NCI-H1417 (cell line): ENCODE measurements at places on chromosomes 7 and 10.

DNA sequence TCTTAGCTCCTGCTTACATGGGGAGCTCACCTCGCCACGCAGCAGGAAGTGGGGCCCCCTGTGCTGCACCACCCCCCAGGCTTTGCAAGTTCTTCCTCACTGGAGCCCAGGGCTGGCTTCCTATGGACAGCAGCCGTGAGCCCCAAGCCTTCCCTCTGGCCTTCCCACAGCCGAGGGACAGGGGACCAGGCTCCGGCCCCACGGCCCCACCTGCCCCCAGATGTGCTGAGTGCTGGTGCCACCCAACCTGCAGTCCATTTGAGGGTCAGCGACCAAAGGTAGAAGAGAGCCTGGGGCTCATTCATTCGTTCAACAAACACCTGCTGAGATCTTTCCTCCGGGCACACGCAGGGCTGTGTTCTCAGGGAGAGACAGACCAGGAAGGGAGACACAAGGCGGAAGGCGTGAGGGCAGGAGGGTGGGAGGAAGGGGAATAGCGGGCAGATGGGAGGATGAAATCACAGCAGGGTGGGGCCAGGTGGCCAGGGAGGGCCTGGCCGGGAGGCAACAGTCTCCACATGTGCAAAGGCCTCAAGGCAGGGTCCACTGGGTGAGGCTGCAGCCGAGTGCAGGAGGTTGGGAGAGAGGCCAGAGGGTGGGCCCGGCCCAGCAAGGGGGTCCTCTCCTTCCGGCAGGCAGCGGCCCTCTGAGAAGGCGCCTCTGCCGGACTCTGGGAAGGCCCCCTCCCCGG is 100.1 kb downstream of the FOXL3 start:
- no peak for DNase-seq

DNA sequence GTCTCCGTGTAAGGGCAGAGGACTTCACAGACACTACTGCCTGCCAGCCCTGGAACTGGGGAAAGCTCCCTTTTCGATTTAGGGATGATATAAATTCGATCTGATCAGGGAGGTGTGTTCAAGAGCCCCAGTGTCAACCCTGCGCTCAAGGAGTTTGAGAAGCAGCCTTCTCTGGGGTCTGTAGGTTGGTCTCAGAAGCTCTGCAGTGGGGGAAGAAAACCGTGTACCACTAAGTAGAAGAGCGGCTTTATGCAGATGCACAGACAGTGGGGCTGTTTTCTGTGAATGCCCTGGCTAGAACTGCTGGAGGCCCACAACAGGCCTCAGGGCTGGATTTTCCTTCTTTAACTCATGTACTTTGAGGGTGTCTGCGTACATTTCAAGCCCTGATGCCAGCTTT is 6.3 kb upstream of the TBX20 start:
- no peak for DNase-seq

DNA sequence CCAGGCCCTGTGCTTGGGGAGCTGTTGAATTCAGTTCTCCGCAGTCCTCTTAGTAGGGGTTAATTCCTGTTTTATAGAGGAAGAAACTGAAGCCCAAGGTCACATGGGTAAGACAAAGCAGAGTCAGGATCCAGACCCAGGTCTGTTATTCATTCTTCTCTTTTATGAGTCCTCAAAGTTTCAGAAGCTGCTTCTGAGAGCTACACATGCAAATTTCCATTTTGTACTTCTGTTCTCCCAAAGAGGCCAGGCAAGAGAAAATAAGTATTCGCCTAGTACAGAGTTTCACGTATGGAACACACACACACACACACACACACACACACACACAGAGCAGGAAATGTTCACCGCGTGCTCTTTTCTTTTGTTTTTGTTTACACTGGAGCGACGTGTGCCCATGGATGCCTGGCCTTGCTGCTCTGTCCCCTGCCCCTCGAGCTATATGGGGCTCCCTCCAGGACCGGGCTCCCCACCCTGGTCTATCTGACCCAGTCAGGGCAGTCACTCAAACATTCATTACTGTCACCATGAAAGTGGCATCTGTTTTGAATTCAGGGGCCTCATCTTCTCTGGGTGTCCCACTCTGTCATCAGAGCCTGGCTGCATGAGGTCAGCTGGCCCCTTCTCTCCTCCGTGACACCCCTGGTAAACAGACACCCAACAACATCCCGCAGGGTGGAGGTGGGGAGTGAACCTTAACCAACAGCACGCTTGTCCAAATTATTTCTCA is 84.4 kb downstream of the TNS3 start:
- DNase-seq = peak; percentile 29

DNA sequence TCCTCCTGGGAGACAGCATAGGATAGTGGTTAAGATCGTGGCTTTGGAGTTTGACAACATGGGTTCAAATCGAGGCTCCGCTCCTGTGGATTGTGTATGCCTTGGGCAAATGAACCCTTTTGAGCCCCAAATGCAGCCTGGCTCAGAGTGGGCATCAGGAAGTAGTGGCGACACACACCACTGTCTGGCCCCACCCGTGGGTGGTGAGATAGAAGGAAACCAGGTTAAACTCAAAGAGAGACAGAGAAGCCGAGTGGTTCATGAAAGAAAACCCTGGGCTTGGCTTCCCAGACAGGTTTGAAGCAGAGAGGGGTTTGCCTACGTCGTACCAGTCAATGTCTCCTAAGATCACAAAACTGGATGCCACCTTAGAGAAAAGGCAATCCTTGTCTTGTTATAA is 57.7 kb downstream of the PRTFDC1 start:
- DNase-seq = no peak

DNA sequence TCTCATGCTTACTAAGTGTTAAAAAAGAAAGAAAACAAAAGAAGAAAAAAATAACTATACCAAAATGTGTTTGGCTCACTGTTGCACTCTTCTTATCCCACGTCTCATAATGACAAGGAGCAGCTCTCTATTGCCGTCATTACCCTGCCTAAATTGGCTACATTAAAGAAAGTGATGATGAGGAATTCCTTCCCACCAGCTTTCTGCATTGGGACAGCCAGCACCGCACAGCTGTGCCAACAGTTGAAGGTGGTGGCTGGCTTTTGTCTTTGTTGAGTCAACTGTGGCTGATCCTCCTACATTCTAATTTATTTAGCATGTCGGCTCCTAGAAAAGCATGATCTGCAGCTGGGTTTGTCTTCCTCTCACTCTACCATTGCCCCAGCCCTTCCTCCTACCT is 751.8 kb downstream of the KCNMA1 start:
- no peak for DNase-seq

GRCh38 chr10:110815354-110816004 is 56.2 kb upstream of the PDCD4 start:
- no peak for DNase-seq

DNA sequence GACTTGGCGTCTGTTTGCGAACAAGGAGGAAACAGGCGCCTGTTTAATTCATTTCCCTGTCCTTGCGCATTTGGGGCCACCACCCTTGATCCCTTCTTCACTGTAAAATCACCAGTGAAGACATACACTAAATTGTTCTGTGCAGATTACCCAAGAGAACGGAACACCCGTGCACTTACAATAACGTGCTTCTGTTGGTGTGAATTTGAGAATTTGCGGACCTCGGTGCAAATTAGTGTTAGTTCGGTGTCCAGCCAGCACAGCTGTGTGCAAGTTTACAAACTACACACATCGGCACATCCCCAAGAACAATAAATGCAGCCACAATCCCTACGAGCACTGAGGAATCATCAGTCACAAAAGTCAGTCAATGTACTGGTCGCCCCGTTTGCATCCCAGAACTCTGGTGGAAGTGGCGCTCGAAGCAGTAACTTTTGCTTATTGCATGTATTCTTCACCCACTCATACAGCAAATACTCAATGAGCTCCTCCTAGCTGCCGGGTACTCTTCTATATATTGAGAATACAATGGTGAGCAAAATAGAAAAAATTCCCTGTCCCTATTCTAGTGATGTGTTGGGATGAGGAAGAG is 786 bp upstream of the CNOT4 start:
- DNase-seq = no peak

- DNase-seq = no peak
These were observed 234.4 kb downstream of the NEBL start for GRCh38 chr10:20662742-20663141.

GRCh38 chr7:112630565-112630964 is 149.8 kb downstream of the LSMEM1 start:
- no peak for DNase-seq

DNA sequence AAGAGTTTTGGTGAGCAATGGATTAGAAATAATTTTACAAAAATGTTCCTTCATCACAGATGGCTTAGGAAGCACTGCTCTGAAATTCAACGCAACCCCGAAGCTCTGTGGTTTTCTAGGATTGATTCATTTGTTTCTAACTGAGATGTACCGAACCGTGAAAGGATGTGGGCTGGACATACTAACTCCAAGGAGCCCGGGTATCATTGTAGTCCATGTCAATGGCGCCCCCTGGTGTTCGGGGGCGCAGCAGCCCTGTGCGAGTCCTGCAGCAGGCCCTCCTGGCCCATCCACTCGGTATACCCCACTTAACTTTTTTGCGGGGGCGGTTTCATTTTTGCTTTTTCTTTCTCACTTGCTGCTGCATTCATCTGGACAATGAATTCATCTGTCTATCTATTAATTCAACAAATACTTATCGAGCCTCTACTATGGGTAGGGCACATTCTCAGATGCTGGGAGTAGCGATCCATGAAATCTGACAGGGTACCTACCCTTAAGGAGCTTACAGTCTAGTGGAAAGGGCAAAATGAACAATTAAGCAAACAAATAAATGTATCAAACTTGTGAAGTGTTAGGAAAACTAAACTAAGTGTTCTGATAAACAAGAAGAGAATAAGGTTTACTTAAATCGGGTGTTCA is 25.2 kb upstream of the ITPRID1 start:
- peak; percentile 22 for DNase-seq

GRCh38 chr7:48481235-48481634 is 310.0 kb downstream of the ABCA13 start:
- no peak for DNase-seq

- no peak for DNase-seq
These were observed 248.3 kb downstream of the ADARB2 start for GRCh38 chr10:1488970-1489548.

GRCh38 chr10:86105181-86105580 is 261.4 kb downstream of the GRID1 start:
- DNase-seq = no peak

DNA sequence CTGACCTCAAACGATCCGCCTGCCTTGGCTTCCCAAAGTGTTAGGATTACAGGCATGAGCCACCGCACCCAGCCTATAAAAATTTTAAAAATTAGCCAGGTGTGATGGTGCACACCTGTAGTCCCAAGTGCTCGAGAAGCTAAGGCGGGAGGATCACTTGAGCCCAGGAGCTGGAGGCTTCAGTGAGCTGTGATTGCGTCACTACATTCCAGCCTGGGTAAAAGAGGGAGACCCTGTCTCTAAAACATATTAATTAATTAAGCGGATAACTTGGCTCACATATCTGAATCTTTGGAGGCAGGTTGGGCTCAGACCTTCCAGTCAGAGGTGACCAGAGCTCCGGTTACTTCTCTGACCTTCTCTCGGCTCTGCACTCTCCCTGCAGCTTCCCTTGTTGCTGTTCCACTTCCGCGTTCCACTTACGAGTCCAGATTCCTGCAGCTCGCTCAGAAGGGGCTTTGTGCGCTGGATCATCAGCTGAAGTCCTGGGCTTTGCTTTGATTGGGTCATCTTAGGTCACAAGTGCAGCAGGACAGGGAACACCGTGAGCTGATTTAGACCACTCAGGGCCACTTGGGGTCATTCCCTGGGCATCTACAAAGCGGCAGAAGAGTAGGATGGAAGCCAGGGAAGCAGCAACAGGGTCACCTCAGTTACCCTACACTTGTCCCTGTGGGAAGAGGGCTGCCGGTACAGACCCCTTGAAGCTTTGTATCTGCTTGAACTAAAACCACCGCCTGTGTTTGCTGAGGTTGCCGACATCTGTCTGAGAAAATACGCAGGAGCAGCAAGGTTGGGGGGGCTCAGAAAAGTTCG is 2.0 kb upstream of the ARPC1B start:
- DNase-seq = no peak

GRCh38 chr7:187227-187927 is 5.0 kb upstream of the FAM20C start:
- DNase-seq = no peak

- no peak for DNase-seq
These were observed 552.4 kb downstream of the PHTF2 start for GRCh38 chr7:78350926-78351325.

DNA sequence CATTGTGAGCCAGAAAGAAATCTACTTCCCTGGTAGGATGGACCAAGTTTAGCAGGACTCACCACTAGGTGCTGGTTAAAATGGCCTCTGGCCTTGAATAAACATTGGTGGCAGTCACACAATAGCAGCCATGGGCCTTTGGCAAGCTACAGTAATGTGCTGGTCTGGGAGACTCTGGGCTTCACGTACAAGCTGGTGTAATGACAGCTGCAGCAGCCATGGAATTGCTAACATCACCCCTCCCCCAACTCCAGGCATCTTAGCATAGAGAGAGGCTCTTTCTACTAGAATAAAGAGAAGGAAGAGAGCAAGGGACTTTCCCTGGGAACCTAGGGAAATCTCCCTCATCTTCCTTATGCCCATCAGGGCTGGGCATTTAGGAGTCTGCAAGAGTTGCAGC is 205.1 kb upstream of the SEMA3A start:
- DNase-seq = no peak

DNA sequence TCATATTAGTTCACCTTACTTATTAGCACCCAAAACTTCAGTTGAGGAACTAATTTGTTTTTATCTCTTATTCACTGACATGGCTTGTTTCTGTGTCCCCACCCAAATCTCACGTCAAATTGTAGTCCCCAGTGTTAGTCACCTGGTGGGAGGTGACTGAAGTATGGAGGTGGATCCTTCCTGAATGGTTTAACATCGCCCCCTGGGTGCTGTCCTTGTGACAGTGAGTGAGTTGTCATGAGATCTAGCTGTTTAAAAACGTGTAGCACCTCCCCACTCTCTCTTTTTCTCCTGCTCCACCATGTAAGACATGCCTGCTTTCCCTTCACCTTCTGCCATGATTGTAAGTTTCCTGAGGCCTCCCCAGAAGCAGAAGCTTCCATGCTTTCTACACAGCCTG is 75.0 kb upstream of the HECTD2 start:
- DNase-seq = no peak
